ENCODE measurements at places on chromosomes 13 and 19.

GRCh38 chr13:98155475-98156109 lies 12.7 kb downstream of the FARP1 start:
- no peak for DNase-seq

DNA sequence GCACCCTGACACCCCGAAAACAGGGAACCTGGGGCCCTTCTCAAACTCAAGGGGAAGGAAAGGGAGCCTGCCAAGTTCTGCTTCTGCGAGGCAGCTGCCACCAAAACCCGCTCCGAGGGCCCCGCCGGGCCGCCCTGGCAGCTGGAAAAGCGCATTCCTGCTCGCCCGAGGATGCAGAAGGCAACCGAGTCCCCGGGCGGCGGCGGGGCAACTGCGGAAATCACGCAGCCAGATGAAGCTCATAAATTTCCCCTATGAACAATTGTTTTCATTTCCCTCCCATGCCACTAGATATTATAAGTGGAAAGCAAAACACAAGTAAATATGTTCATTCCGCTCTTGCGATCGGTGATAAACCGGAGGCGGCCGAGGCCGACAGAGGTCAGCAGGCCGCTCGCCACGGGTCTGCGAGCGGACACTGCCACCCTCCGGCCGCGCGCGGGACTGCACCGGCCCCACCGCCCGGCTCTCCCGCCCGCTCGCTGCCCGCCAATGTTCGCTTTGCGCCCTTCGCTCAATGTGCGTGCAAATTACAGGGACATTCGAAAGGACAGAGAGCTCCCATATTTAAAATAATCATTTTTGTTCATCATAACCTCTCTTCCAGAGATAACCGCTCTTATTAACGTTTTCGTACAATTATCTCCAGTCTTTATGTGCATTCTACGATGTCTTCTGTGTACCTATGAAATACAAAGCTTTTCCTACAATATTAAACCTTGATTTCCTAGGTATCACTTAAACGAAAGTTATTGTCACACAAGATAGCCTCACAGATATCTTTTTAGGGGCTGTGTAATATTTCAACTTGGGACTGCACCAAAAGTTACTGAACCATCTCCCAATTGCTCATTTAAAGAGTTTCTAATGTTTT lies 120.8 kb upstream of the ZNF507 start:
- DNase-seq, result no peak

GRCh38 chr13:97390941-97391600 lies 42.9 kb upstream of the RAP2A start:
- no peak for DNase-seq

- no peak for DNase-seq
These were observed 572.4 kb downstream of the UQCRFS1 start for GRCh38 chr19:28640506-28640905.

- peak; percentile 59 for DNase-seq
These were observed 10.9 kb upstream of the ADGRE5 start for GRCh38 chr19:14370169-14370939.

DNA sequence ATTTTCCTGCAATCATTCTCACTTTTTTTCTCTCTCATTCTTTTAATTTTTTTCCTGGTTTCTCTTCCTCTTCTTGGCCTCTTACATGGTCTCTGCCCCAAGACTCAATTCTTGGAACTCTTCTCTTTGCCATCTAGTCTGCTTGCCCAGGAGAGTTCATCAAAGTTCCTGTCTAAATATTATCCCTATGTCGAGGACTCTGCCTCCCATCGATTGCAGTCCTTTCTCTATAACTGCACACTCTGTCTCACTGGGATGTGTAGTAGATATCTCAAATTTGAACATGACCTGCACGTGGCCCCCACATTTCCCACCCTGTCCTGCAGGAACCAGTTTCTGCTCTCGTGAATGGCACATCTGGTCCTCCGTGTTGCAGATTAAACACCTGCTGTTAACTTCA lies 204.7 kb upstream of the TMTC4 start:
- DNase-seq, result no peak

Data from T-helper 2 cell (primary cell).